Fibroblast of skin of right biceps (primary cell): ENCODE measurements at places on chromosomes 3 and 15.

- no peak for DNase-seq
Observed at GRCh38 chr3:176512037-176512436, 685.2 kb downstream of the TBL1XR1 start.

GRCh38 chr15:46764851-46765250, 952.5 kb upstream of the SEMA6D start:
- DNase-seq: no peak

DNA sequence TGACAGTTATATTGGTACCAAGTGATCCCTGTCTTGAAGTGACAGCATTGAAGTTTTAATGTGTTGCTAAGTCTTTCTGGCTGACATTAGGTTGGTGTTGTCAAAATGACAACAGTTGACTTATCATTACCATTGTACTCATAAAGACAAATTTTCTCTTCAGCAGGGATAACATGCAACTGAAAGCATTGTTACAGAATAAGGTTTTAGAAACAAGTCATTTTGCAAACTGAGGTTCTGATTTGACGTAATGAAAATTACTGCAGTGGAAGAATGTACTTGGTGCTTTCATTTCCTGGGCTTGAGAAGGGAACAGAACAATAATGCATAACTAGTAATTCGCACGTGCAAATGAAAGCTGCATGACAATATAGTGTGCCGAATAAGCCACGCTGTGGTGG, 75.1 kb downstream of the MOBP start:
- DNase-seq: no peak

DNA sequence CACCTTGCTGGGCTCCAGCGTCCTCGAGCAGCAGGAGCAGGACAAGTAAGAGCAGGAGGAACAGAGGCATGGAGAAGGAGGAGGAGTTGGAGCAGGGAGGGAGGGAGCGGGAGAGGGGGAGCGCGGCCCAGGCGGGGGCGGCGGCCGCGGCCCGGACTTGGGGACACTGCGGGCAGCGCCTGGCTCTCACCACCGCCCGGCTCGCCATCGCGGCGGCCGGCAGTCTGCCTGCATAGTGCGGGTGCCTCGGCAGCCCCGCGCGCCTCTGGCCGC, 440 bp downstream of the DCBLD2 start:
- DNase-seq: peak; percentile 51

DNA sequence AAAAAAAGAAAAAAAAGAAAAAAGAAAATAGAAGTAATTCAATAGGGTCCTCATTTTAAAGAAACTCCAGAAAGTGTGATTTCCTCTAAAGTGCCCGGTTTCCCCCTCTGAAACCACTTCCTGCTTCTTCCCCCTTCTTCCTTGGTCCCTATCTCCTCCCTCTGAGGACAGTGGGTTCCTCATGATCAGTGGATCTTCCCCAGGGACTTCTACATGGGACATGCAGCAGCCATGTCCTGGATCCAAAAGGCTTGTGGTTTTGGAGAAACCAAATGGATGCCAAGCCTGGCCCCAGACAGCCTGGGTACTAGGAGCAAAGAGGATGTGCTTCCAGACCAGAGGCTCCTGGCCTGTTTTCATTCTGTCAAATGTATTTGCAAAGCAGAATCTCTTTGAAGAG, 26.6 kb upstream of the SMAD6 start:
- DNase-seq: peak; percentile 19

GRCh38 chr3:38453913-38454177, 155 bp downstream of the ACVR2B start:
- DNase-seq: no peak

DNA sequence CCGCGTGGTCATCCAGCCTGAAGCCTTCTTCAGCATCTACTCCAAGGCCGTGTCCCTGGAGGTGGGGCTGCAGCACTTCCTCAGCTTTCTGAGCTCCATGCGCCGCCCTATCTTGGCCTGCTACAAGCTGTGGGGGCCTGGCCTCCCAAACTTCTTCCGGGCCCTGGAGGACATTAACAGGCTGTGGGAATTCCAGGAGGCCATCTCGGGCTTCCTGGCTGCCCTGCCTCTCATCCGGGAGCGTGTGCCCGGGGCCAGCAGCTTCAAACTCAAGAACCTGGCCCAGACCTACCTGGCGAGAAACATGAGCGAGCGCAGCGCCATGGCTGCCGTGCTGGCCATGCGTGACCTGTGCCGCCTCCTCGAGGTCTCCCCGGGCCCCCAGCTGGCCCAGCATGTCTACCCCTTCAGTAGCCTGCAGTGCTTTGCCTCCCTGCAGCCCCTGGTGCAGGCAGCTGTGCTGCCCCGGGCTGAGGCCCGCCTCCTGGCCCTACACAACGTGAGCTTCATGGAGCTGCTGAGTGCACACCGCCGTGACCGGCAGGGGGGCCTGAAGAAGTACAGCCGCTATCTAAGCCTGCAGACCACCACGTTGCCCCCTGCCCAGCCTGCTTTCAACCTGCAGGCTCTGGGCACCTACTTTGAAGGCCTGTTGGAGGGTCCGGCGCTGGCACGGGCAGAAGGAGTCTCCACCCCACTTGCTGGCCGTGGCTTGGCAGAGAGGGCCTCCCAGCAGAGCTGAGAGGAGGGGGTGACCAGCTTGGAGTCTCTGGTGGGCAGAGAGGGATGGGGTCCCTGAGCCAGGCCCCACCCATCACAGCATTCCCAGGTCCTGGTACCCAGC, 37.9 kb downstream of the GOLGA6A start:
- no peak for DNase-seq

DNA sequence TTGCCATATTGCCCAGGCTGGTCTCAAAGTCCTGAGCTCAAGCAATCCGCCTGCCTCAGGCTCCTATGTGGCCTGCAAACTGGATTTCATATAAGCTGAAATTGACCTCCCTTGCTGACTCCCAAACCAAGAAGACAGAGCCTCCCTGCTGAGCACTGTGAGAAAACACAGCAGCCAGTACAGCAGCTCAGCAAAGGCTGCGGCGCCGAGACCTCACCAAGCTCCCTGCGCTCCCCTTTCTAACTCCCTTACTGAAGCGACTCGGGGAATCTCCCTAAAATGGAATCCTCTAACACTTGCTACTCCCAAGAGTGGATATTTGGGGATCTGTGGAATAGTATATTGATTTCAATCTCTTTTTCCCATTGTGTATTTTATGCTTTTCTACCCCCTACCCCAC, 34.6 kb downstream of the MUC20 start:
- no peak for DNase-seq

DNA sequence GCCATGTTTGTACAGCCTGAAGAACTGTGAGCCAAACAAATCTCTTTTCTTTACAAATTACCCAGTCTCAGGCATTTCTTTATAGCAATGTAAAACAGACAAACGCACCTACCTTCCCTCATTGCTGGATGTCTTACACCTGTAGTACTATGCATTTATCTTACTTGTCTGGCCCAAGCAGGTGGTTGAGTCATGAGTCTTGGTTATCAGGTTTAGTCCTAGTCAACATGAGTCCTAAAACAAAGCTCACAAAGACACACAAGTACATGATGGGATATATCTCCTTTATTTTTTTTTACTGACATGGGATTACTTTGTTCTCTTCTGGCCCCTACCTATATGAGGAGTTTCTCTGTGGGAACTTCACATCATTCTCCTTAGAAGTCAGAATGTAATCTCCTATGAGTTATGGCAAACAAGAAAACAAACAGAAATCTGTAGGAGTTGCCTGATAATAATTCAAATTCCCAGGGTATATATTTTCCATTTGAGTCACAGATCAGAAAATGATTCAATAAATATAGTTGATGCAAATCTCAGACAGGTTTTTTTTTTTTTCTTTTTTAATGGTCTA, 33.6 kb upstream of the PLSCR2 start:
- no peak for DNase-seq

DNA sequence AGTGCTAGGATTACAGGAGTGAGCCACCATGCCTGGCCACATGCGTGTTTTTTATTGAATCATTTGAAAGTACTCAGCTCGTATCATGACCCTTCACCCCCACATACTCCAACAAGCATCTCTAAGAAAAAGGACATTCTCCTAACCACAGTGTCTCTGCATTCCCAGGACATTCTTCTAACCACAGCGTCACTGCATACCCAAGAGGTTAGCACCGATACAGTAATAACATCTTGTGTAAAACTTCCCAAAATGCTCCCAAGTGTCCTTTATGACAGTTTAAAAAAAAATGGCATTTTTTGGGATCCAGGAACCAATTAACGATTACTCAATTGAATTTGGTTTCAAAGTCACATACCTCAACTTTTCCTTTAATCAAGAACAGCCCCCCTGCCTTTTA, 39.6 kb downstream of the FLNB start:
- peak; percentile 97 for DNase-seq

GRCh38 chr15:42315521-42315920, 42.3 kb upstream of the TMEM87A start:
- DNase-seq: peak; percentile 69

DNA sequence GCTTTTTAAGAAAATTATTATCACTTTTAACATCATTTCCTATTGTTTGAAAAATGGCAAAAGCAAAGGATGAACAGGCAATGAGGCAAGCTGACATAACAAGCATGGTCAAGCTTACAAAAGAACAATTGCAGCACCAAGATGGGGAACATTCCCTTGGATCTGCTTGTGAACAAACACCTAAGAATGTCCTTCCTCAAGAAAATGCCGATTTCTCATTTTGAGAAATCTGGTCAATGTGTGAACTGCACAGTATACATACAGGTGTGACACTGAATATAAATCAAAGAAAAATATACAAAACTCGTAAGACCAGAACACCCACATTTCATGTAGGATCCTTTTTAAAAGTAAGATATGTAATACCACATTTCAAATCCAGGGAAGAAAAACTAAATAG, 58.9 kb downstream of the LRRFIP2 start:
- DNase-seq: peak; percentile 31

DNA sequence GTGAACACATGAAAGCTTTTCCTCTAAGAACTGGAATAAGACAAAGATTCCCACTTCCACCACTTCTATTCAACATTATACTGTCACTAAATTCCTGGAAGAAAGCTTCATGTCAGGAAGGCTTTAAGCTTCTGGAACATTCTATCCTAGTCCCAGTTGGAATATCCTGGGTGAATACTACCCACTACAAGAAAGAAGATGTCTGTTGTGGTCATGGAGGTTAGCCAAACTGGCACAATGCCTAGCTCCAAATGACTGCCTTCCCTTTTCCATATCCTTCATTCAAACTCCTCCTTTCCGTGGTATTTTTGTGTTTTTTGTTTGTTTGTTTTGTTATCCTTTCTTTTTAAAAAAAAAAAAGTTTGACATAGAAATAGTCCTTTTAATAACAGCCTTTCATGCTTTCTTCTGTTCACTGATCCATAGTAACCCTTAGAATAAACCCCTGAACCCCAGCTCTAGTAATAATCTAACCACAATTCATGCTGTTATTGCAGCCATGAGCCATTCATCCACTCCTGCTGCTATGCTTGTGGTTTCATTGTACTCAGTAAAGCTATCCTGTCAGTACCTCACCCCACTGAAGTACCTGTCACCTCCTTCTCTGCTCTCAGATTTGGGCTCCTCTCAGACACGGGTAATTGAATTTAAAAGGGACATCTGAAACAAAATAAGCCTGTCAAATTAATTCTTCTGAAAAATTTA, 447.5 kb downstream of the IGSF11 start:
- no peak for DNase-seq
